ENCODE measurements at places on chromosomes 1 and 21. TPM values are rescaled to one million over a fixed set of nuclear protein-coding genes. Genes with fewer than 3 reads are reported as not detected.

NEGR1 gene
- 14.4 TPM for total RNA-seq

RPE65 gene
- total RNA-seq, result not detected

DNA sequence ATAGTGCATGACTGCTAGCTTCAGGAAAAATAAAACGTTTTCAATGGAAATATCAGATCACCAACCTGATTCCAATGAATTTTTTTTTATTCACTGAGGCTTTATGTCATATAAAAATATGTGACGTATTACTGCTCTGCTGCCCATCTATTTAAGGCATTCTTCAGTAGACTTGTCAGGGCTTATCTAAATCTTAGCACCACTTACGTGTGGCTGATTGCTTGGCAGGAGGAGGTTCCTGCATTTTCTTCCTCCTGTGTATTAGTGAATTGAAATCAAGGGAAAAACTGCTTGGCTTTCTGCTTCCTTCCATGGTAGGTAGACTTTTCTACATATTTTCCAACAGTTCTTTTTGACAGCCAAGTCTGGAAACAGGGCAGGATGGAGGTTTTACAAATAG, 80.3 kb downstream of the ROR1 start:
- no peak for DNase-seq

- no peak for DNase-seq
These were observed 63.7 kb downstream of the MAP10 start for GRCh38 chr1:232868793-232869491.

DNA sequence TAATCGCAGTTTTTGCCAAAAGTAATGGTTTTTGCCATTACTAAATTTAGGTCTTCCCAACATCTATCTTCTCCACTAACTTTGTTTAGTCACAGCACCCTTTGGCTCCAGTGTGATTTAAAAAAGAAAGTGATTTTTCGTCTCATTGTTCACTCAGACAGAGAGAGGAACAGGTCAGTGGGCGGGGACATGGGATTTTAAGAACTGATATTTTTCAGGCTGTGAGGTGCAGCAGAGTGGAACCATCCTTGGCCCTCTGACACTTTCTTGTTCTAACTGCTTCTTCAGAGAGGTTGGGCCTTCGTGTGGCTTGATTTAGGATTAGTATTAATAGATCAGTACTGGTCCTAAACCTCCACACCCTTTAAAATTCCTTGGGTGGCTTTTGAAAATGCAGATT, 38.8 kb downstream of the CASQ2 start:
- DNase-seq, result no peak

DNA sequence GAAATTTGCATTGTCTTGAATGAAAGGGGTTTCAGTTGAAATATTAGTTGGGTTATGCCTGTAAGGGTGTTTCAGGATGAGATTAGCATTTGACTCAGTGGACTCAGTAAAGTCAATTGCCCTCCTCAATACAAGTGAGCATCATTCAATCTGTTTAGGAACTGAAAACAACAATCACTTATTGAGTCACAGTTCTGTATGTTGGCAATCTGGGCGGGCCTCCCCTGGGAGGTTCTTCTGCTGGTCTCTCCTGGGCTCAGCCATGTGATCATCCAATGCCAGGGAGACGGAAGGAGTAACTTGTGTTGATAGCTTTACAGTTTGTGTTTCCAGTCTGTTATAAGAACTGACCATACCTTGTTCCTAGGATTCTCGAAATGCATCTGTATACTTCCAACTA, 262.9 kb upstream of the RUNX1 start:
- no peak for DNase-seq

- no peak for DNase-seq
These were observed 177.5 kb downstream of the VPS13D start for GRCh38 chr1:12407050-12407961.

- DNase-seq, result no peak
These were observed 47.8 kb downstream of the CEP350 start for GRCh38 chr1:180002437-180002836.

C8A gene
- total RNA-seq, result not detected

HSD3B1 gene
- not detected for total RNA-seq

GRCh38 chr1:178494569-178494971, 2.2 kb downstream of the CLEC20A start:
- DNase-seq, result no peak

DNA sequence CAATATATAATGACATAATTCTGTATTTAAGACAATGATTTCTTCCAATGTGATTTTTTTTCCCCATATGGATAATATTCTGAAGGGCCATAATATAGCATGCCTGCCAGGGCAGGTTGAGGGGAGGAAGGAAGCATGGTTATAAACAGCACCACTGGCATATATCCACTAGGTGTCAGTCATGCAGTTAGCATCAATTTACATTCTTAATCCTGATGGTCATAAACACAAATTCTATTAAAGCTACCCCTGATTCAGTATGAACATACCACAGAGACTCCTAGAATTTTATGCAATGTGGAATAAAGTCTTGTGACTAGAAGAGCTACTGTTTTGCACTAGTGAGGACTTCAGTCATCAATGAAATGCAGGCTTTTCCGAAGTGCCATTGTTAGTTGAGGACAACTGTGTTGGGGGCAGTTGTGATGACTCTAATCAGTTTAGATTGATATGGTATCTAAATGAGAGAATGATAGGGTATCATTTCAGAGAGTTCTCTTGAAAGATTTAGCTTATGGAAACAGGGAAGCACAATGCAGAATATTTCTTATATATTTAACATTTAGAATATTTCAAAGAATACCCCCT, 342.7 kb upstream of the NR5A2 start:
- no peak for DNase-seq

DNA sequence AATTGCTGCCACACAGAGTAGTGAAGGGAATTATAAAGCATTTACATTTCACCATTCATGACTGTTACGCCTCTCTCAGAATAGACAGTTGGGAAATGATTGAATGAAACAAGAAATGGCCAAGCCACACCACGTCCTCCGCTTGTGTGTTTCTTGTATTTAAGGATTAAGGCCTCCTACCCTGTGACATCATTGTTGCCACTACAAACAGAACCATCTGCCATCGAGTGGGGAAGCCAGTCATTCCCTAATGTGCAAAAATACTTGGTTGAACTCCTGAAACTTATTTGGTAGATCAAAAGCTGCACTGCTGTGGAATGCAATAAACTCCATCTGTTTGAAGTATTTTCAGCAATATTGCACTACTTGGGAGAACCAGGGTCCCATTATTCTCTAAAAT, 99.0 kb upstream of the C1orf105 start:
- DNase-seq, result no peak

DNA sequence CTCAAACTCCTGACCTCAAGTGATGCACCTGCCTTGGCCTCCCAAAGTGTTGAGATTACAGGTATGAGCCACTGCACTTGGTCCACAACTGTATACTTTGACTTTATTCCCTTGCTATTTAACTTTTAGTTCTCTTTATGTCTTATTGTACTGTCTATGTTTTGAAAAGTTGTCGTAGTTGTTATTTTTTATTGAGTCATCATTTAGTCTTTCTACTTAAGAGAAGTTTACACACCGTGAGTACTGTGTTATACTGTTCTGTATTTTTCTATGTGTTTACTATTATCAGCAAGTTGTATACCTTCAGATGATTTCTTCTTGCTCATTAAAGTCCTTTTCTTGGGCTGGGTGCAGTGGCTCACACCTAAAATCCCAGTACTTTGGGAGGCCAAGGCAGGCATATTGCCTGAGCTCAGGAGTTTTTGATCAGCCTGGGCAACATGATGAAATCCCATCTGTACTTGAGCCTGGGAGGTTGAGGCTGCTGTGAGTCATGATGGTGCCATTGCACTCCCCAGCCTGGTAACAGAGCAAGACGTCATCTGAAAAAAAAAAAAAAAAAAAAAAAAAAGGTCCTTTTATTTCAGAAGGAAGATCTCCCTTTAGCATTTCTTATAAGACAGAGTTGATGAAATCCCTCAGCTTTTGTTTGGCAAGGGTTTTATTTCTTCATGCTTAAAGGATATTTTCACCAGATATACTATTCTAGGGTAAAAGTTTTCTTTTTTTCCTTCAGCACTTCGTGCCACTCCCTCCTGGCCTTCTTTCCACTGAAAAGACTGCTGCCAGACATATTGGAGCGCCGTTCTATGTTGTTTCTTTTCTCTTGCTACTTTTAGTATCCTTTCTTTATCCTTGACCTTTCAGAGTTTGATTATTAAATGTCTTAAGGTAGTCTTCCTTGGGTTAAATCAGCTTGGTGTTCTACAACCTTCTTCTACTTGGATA, 47.6 kb downstream of the TNFSF18 start:
- no peak for DNase-seq

TFAP2E gene
- 4.7 TPM for total RNA-seq

DNA sequence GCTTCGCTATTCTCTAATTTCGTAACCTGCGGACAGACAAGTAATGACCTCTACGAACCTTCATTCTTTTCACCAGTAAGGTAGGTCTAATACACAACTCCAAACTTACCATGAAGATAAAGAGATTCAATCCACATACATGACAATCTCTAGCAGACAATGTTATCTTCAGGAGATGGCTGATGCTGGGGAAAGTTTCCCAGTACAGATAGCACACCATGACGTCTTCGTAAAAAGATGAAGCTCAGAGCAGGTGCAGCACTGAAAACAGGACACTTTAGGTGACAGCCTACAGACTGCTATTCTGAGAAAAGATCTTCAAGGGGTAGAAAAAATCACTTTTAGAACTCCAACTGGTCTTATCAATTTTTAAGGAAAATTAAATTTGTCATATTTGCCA, 41.3 kb downstream of the ZNF281 start:
- no peak for DNase-seq

- DNase-seq, result no peak
These were observed 52.7 kb upstream of the COA6 start for GRCh38 chr1:234320549-234320948.

CA14 gene
- not detected for total RNA-seq

GRCh38 chr1:230753191-230753585, 6.0 kb downstream of the CAPN9 start:
- no peak for DNase-seq

DNA sequence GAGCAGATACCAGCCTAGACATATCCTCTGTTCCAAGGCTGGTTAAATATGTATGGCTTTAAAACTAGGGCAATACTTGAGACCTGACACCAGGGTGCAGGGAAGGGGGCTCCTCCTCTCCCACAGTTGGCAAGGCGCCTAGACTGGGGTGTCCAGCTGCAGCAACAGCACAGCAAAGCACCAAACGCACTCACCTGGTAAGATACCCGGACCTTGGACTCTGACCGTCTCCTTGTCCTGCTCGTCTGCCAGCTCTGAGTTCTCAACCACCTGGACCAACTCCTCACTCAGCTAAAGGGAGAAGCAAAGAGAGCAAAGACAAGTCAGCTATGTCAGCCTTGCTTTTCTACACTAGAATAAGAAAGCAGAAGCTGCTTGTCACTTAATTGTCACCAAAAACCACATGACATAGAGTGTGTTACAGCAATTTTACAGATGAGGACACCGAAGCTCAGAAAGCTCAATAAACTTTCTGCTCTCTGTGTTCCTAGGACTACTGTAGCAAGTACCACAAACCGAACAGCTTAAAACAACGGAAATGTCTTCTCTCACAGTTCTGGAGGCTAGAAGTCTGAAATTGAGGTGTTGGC, 4.4 kb downstream of the PACC1 start:
- no peak for DNase-seq

GRCh38 chr1:33259879-33260278, 3.6 kb downstream of the ZNF362 start:
- DNase-seq, result no peak

DNA sequence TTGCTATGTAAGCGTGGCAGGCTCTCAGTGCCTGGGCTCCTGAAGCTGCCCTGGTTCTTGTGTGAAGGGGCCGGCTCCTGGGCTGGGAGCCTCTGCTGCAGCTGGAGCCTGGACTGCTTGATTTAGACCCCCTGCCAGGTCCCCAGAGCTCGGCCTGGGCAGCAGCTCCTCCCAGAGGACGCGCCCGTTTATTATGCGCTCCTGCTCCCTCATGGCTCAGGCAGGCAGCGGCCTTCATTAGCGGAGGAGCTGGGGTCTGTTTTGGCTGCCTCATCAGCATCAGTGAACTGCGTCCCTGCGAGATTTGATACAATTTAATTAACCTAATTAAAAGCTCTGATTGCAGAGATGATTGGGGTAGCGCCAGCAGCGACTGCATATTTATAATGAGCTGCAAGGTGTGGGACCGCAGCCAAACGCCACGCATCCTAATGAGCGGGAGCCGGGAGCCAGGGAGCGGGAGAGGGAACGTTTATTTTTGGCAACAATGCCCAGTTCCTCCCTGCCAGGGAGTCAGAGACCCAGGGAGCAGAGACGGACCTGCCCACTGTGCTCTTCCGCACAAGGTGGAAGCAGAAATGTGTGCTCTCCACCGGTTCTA, 16.6 kb downstream of the UTP11 start:
- no peak for DNase-seq

ZNF648 gene
- not detected for total RNA-seq

DNA sequence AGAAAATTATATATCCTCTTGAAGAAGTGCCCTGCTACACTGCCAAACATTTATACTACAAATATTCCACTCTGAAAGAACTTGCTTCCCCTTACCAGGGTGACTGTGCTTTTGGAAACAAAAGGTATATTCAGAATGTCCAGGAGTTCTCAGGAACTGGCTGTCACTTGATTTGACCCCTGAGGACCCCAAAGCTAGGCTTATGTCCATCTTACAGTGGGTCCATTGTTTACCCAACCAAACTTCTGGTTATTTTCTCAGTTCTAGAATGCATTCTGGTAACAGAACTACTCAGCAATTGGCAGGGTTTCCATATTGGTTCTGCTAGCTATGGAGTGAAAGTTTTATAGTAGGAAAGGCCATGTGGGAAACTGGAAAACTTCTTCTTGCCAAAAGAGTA, 207.1 kb upstream of the KCTD3 start:
- DNase-seq, result no peak

DNA sequence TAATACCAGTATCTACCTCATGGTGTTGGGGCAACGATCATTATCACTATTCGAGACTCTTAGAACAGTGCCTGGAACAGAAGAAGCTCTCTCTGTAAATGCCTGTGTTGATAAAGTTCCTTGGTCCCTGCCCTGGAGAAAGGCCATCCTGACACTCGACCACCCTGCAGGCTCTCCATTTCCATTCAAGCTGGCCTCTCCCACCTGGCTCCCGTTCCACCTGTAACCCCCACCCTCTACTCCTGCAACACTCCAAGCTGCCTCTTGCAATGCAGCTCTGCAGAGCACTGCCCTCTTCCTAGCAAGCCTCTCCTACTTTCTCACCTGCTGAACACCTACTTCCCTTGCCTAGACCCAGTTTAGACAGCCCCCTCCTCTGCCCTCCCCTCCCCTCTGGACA, 6.1 kb downstream of the SPOCD1 start:
- DNase-seq, result no peak

- DNase-seq, result no peak
These were observed 38.5 kb upstream of the LAX1 start for GRCh38 chr1:203726417-203726867.

PHACTR4 gene
- 30.8 TPM for total RNA-seq

LORICRIN gene
- not detected for total RNA-seq
